ENCODE measurements at places on chromosomes 12 and 14. TPM values are rescaled to one million over a fixed set of nuclear protein-coding genes. Genes with fewer than 3 reads are reported as not detected.

GRCh38 chr14:29521526-29522137 lies 406.0 kb downstream of the PRKD1 start:
- peak; percentile 2 for DNase-seq

BIN2 gene
- not detected for total RNA-seq

- no peak for DNase-seq
These were observed 25.6 kb upstream of the C12orf71 start for GRCh38 chr12:27107986-27108385.

PAPOLA gene
- 109 TPM for total RNA-seq

ENDOU gene
- 0.17 TPM for total RNA-seq

GRCh38 chr12:127127897-127128296 lies 1139.1 kb upstream of the TMEM132C start:
- no peak for DNase-seq

GRCh38 chr14:83975435-83975834 lies 1554.5 kb upstream of the FLRT2 start:
- peak; percentile 36 for DNase-seq

LRRC43 gene
- total RNA-seq, result 1.8 TPM

- DNase-seq, result no peak
These were observed 61.8 kb downstream of the TECPR2 start for GRCh38 chr14:102424520-102424919.

GRCh38 chr14:83300476-83301064 lies 1766.9 kb upstream of the SEL1L start:
- DNase-seq, result peak; percentile 10

PRICKLE1 gene
- 9.6 TPM for total RNA-seq

SLC2A13 gene
- 10.2 TPM for total RNA-seq

P2RX2 gene
- not detected for total RNA-seq

- DNase-seq, result peak; percentile 53
These were observed 275.9 kb downstream of the FBXL14 start for GRCh38 chr12:1318327-1319031.

DNA sequence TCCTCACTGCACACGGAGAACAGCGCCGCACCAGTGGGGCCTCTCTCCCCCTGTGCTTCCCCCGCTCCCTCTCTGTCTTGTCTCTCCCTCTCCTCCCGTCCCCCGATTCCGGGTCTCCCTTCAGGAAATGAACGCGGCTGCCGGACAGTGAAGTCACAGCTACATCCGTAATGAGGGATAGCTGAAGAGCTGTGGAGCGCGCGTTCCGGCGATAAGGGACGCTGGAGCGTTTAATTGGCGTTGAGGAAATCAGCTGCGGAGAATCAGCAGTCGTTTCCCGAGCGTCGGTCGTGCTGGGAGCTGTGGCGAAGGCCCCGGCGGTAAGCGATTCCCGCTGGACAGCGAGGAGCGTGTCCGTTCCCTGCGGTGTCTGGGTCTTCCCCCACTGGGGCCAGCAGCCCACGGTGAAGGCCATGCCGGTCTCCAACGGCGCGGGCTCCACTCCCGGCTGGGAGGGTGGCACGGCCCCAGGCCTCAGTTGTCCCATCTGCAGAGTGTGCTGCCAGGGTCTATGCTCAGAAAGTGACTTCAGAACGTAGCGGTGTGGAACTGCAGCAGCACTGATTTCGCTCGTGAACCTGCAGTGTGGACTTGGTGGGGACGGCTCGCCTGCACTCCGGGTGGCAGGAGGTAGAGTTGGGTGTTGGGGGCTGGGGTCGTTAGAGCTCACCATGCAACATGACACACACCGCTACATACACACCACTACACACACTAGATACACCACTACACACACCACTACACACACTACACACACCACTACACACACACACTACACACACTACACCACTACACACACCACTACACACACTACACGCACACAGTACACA lies 10.9 kb downstream of the NOC4L start:
- DNase-seq, result no peak

GRCh38 chr12:2185751-2186341 lies 133.1 kb downstream of the CACNA1C start:
- no peak for DNase-seq

LALBA gene
- not detected for total RNA-seq

DNA sequence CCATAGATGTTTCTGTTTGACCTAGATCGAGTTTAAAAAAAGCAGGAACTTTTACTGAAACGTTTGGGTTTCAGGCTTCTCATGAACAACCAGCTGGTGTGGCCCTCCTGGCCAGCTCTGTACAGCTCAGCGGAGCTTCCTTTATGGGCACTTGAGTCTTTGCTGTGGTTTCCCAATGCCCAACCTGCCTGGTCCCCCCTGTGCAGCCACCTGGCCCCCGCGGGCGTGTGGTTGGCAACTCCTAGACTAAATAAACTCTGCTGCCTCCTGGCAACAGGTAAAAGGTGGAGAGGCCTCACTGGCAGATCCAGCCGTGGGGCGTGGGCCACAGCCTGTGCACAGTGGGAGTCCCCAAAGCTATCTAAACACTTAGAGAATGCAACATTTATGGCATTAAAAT lies 38.7 kb downstream of the ADGRD1 start:
- DNase-seq, result no peak

GRCh38 chr14:68546839-68547238 lies 246.0 kb downstream of the ZFP36L1 start:
- DNase-seq, result peak; percentile 90

DNA sequence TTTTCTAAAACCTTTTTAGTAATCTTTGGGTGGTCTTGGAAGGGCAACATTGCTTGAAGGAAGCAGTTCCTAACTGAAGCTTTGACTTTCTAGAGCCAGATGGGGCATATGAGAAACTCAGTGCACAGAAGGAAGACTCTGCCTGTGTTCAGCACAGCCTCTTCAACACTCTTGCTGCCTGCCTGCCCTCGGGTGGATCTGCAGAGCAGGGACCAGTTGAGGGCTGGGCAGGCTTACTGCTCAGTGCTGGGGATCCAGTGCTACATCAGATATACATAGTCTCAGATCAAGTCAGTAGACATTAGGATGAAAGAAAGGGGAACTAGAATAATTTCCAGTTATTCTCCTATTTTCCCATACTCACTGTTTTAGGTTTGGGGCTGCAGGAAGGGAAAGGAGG lies 29.5 kb upstream of the TMX1 start:
- no peak for DNase-seq

DNA sequence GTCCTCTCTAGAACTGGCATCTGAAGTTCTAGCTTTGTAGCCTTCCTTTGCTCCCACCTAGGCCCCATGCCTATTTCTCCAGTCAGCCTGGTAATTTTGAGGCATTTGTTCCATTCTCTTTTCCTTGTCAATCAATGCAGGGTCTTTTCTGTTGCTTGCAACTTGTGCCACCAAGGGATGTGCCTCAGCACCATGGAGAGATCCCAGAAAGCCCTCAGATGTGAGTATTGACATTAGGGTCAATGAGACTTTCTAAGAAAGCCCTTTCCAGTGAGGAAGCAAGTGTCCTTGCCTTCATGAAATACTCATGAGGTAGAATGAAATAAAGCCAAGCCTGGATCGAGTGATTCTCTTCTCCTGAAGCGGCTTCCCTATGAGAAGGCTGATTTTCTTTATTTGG lies 213.9 kb downstream of the SLC15A4 start:
- DNase-seq, result no peak

CIROP gene
- 1.0 TPM for total RNA-seq

CCDC177 gene
- total RNA-seq, result not detected

APOF gene
- total RNA-seq, result not detected

DNA sequence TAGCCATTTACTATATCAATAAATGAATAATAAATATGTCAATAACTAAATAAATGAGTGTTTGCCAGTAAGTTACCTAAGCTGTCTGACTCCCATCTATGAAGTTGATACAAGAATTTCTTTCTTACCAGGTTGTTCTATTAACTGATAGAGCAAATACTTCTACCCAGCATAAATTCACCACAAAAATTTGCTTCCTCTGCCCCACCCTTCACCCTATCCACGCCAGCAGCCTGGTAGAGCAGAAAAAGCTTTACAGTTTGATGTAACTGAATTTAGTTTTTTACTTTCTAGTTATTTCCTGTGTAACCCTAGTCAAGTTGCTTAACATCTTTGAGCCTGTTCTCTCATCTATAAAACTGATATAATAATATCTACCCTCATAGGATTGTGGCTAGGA lies 94.9 kb upstream of the SLC16A7 start:
- no peak for DNase-seq

DNA sequence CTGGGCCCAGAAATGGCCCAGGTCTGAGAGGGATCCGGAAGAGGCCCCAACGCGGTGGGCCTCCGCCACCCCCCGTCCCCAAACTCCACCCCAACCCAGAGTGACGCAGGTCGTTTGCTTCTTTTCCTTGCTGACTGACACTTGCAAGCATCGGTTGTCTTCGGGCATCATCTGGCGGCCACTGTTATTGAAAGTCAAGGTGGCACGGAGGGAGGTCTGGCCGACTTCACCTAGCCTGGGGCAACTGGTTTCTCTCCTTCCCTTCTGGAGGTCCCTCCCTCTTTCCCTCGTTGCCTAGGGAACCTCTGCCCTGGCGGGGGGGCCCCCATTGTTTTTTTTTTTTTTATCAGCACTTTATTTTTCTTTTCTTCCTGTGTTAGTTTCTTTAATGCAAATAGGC lies 241.8 kb downstream of the ALG10 start:
- DNase-seq, result no peak

DNA sequence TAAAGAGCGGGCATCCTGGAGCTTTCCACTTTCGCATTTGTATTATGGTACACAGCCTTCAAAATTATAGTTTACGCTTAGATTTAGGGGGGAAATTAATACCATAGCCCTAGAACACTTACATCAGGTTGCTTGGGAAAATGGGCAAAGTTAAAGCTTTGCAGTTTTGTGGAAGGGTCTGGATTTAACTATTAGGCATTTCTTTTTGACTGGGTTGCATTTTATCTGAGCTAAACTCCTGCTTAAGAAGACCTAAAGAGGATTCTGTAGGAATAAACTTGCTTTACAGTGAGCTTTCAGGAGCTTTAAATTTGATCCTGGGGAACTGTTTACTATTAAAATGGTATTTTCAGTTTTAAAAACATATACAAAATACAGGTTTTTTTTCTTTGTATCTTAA lies 42.8 kb upstream of the PTPRQ start:
- DNase-seq, result no peak
